Activated CD4-positive, alpha-beta T cell treated with anti-CD3 and anti-CD28 coated beads, Interleukin-2, amount 50 U/mL, for 16 hours (primary cell): ENCODE measurements at places on chromosomes 2 and 18.

- no peak for DNase-seq
Observed at GRCh38 chr2:101657787-101658186, 39.7 kb upstream of the MAP4K4 start.

DNA sequence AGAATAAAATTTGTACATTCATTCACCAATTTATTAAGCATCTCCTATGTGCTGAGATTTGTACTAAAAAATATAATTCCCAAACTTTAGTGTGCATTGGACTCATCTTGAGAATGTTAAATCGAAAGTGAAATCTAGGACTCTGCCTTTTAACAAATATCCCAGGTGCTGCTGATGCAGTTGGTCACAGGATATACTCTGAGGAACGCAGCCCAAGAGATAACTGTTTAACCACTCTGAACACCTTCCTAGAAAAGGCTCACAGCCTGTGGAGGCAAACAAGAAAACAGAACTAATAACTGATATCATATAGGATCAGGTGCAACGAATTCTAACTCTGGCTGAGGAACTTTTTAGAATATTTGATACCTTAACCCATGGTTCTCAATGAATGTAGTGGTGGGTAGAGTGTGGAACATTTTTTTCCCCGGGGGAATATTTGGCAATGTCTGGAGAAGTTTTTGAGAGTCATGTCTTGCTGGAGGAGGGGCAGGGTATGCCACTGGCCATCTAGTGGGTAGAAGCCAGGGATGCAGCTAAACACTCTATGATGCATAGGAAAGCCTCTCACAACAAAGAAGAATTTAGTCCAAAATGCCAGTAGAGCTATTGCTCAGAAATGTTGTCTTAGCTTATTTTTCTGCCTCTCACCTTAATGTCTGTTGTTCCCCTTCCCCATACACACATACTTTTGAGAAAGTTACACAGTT lies 96.5 kb downstream of the EHBP1 start:
- DNase-seq: peak; percentile 20

GRCh38 chr2:6845903-6846302 lies 19.8 kb downstream of the CMPK2 start:
- no peak for DNase-seq

DNA sequence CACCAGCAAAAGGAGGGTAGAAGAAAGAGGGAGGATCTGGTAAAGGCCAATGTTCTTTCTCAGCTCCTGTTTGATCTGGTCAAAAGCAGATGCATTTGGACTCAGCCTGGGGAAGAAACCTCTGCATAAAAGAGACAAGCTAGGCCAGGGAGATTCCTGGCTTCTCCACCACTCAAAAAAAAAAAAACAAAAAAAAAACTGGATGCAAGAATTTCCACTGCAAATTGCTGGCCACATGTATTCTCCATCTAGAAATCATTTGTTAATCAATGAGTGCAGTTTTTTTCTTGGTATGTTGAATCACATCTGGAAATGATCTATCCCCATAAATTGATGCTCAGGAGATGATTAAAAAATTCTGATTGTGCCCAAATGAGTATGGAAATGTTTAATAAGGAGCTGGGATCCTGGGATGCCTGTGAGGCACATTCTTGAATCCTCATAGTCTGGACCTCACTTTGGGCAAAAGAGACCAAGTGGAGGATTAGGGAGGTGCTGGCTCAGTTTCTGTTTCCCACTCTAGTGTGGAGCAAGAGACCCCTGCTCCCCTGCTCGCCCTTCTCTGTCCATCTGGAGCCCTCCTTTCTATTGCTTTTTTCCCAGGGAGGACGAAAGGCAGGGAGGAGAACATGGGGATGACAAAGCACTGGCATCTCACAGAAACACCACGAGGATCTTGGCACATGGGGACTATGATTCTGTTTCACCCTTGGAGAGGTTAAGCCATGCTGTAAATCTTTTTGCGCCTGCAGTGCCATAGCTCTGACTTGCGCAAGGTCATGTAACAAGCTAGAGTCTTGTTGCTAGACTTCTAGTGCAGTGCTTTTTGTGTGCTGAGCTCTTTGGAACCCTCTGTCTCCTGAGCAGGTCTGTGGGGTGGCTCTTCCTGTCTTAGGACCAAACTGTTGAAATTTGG lies 57.6 kb downstream of the APOB start:
- DNase-seq: no peak
